ENCODE measurements at places on chromosomes 1 and 21. TPM values are rescaled to one million over a fixed set of nuclear protein-coding genes. Genes with fewer than 3 reads are reported as not detected.

The NSUN4 gene
- 16.9 TPM for total RNA-seq

GRCh38 chr1:192493584-192493983, 82.0 kb upstream of the RGS1 start:
- no peaks in the 10 kb centered on the region for H3K36me3 ChIP-seq
- peaks cover 44% of the 10 kb centered on the region for H3K4me1 ChIP-seq
- no peak overlapping the region for H3K4me3 ChIP-seq
- no peak for DNase-seq
- no peak overlapping the region for H3K27ac ChIP-seq
- no peaks in the 10 kb centered on the region for H3K27me3 ChIP-seq

DNA sequence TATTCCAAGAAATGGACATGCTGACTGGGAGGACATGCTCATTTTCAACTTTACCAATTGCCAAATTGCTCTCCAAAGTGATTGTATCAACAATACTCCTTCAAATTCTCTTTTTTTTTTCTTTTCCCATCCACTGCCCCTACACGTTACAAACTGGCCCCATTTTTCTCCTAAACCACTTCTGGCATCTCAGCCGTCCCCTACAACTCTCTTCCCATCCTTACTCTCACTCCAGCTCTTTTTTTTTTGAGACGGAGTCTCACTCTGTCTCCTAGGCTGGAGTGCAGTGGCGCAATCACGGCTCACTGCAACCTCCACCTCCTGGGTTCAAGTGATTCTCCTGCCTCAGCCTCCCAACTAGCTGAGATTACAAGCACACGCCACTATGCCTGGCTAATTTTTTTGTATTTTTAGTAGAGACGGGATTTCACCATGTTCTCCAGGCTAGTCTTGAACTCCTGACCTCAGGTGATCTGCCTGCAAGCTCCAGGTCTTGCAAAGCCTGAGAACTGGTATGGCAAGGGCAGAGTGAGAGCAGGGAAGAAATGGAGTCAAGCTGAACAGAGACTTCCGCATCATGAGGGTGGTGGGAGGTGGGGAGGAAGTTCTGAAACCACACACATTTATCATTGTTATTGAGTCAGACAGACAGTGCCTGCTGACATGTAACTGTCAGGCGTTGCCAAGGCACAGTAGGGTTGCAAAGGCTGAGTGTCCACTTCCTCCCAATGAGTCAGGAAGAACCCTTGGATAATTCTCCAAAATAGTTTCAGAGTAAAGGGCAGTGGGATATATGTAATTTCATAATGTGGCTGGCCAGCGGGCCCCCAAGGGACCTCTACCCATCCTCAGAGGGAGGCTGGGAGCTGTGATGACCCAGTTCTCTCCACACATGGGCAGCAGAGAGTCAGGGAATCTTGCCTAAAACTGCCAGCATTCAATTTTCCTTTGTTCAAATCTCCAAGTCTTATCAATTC, 17.4 kb downstream of the CELA3A start:
- peaks cover 1% of the 10 kb centered on the region for H3K4me1 ChIP-seq
- no peak overlapping the region for H3K27ac ChIP-seq
- H3K36me3 ChIP-seq, result no peaks in the 10 kb centered on the region
- DNase-seq, result peak; percentile 71
- no peak overlapping the region for H3K4me3 ChIP-seq

DNA sequence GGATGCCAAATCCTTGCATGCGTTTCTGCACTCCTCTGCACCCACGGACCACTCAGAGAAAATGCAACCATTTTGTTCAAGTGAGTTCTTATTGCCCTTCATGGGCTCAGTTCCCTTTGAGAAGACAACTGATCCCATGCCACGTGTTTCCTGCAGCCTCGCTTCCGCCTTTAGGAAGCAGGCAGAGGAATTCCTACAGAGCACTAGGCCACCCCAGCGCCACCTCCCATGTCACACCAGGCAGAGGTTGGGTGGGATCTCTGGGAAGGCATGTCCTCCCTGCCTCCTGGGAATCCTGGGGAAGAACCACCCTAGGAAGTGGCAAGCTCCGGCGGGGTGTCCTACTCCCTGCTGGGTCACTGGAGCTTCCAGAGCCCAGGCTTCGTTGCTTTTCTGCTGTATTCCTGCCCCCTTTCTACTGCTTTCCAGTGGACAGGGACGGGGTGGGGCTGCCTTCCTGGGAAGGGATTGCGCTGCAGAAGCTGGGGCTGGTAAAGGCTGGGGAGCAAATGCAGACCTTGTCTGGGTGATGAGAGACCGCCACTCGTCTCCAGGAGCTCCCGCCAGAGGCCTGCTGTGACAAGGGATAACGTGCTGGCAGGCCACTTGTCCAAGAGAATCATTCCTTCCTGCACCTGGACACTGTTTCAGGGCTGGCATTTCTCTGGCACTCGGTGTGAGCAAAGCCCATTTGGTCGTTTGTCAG, 478.2 kb upstream of the VAMP3 start:
- DNase-seq, result no peak
- no peaks in the 10 kb centered on the region for H3K27me3 ChIP-seq
- H3K27ac ChIP-seq, result no peak overlapping the region
- H3K4me1 ChIP-seq, result no peaks in the 10 kb centered on the region
